Stimulated activated CD4-positive, alpha-beta T cell treated with anti-CD3 and anti-CD28 coated beads, Interleukin-1b, Interleukin-23, amount 100 ng/mL, for 4 hours (primary cell): ENCODE measurements at places on chromosomes 7 and 10.

DNA sequence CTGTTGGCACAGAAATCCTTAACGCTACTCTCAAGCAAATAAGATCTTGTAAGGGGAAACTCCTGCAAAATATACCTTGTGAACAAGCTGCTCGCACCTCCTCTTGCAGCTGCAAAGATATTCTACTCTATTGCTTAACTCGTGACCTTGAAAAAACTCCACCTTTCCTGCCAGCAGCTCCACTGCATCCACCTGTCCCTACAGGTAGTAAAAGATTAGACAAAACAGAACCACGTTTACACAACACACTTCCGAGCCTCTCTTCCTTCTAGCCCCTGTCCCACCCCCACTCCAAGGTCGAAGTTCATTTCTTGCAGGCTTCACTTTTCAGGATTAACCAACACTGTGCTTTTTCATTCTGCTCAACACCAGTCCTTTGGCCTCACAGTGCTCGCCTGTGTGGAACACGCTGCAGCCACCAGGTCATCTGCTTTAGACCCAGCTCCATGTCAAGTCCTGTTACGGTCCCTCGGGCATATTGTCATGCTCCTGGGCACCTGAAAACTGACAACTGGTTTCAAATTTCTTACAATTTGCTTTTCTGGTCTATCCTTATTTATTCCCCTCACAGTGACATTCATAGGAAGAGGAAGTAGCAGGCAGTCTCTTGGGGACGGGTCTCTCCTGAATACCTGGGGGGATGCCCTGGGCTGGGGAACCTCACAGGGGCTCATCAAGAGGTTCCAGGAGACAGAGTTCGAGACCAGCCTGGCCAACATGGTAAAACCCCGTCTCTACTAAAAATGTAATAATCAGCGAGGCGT, 165.8 kb upstream of the KLF14 start:
- no peak for DNase-seq

GRCh38 chr7:150897502-150898474, 45.5 kb downstream of the AOC1 start:
- no peak for DNase-seq

GRCh38 chr7:85191383-85191782, 4.5 kb upstream of the SEMA3D start:
- DNase-seq = no peak

DNA sequence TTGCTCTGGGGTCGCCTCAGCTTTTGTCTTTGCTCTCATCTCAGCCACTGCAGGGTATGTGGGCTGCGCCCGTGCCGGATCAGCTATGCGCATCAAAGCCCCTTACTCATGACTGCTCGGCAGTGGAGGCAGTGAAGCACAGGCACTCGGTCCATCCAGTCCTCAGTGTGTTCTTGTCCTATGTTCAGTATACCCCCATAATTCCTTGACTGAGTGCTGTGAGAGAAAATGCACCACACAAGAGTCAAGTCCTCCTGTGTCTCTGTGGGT, 27.4 kb downstream of the EPDR1 start:
- DNase-seq = no peak

DNA sequence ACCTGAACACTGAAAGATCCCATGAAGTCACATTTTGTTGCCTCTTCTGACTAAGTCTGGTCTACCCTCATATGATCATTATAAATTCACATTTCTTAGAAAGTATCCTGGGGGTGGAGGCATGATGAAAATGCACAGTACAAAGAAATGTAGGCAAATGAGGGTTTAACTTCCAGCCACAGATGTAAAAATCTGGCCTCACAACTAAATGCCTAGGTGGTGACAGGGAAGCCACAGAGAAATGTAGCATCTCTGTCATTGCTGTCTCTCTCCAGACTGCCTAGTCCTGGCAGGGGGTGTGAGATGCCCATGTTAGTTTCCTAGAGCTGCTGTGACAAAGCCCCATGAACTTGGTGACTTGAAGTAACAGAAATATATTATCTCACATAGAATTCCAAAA, 395.9 kb downstream of the SORCS3 start:
- no peak for DNase-seq

DNA sequence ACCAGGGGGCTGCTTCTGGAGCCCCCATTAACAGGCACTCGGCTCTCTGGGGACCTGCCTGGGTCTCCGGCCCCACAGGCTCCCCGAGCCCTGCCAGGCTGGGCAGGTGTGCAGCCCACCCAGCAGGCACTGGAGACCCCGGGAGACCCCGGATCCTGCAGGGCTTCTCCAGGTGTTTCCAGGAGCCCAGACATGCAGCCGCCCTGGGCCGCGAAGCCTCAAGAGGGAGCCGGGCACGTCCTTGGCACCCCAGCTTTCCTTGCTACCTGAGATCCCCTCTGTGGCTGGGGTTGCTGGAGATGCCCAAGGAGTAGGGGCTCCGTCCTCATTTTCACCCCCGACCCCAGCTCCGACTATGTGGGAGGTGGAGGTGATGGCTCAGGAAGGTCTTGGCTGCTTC, 7.7 kb upstream of the AMZ1 start:
- DNase-seq = no peak

GRCh38 chr10:97633921-97634320, 621 bp upstream of the MORN4 start:
- no peak for DNase-seq

DNA sequence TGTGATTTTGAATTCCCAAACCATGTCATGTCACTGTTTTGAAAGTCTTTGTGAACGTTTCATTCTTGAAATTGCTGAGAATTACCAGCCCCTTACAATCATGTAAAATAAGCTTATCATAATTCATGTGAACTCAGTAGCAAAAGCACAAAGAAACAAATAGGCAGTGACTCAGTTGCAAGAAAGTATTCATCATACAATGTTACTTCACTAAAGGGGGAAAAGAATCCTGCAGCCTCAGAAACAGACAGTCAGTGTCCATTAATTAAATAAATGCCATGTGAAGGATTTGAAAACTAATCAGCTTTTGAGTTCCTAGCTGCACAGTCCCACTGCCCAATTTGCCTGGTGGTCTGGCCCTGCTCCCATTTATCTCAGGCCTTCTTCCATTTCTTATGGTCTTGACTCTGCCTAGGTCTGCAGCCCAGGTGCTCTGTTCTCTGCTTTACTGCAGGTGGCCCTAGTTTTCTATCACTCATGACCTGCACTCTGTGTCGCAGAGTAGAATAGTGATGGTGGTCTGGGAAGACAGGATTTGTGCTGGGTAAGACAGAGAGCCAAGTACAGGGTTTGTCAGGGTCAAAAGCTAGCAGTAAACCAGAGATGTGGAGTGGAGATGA, 99.7 kb downstream of the PLCE1 start:
- DNase-seq = no peak

- DNase-seq = no peak
Measured at GRCh38 chr7:80681272-80681885, 42.9 kb downstream of the CD36 start.

DNA sequence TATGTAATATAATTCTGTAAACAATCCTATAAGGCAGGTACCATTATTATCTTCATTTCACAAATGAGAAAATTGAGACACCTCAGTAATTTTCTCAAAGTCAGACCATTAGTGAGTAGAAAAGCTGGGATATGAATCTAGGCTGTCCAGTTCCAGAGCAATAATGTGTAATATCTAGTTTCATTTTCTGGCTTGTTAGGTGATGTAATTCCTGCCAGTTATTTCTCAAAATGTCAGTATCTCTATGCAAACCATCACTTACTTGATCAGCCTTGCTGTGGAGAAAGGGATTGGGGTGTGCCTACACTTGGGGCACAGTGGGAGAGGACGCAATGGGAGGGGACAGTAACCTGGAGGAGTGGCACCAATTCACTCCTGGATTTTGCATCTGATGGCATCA, 157.5 kb downstream of the LYZL1 start:
- DNase-seq = no peak

- no peak for DNase-seq
Measured at GRCh38 chr7:151319189-151319588, 22.4 kb upstream of the NUB1 start.

DNA sequence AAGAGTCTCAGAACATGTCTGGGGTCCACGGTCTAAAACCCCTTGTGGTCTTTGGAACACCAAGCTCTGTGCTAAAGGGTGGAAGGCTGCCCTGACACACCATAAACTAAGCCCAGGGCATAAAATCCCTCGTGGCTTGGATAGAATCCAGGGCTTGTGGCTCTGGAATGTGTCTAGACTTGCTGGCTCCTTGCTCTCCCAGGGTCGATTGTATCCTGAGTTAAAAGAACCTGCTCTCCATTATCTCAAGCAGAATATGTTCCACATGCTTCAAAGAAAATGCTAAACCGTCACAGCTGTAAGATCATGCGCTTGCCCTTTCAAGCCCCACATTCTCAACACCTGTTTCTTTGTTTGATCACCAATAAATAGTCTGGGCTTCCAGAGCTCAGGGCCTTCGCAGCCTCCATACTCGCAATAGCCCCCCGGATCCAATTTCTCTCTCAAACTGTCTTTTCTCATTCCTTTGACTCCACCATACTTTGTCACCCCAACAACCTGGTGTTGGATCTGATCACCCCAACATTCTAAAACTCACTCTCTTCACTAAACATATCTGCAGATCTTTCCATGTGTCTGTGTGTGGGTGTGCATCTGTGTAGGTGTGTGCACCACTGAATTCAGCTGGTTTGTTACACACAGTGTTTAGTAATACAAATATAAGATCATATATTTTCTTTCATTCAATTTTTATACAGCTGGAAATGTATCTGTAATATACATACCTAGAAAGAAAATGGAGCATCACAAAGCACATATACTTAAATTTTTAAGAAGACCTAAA, 238.5 kb downstream of the ZMYND11 start:
- no peak for DNase-seq

DNA sequence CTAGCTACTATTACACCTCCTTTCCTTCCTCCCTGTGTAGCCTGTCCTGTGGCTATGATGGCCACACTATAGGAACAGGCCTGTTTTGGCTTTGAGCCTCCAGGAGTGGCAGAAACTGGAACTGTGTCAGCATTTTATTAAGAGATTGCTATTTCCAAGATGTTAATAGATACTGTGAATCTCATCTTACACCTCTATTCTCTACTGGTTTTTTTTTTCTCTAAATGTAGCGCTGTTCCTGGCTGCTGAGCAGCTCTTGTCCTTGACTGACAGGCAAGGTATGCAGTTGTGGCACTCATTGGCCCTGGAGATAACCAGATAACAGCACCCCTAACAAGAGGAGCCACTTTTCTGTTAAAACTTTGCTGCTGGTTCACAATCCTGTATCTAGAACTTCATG, 119.5 kb downstream of the EXOC4 start:
- DNase-seq = no peak

GRCh38 chr10:60212195-60212594, 177.5 kb downstream of the ANK3 start:
- no peak for DNase-seq

DNA sequence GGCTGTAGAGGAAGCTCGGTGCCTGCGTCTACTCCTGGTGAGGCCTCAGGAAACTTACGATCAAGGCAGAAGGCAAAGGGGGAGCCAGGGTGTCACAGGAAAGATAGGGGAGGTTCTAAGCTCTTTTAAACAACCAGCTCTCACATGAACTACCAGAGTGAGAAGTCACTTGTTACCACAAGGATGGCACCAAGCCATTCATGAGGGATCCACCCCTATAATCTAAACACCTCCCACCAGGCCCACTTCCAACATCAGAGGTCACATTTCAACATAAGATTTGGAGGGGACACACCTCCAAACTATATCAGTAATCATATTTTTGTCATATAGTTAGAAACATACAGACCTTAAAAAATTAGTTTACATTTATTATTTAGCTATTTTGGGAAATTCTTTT, 9.4 kb downstream of the NOC3L start:
- no peak for DNase-seq

DNA sequence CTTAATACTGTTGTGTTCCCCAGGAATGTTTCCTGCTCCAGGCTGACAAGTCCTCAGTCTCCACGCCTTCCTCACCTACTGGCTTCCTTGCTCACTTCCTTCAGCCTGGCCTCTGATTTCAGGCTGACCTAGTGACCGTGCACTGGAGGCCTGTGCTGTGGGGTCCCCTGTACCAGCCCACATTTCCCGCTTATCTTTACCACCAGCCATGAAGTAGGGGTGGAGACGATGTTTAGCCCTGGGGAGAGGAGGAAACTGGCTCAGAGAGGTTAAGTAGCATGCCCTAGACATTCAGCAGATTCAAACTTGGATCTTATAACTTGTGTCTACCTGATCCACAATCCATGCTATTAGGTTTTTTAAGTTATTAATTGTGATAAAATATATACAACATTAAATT, 4.8 kb upstream of the ZNF488 start:
- no peak for DNase-seq

DNA sequence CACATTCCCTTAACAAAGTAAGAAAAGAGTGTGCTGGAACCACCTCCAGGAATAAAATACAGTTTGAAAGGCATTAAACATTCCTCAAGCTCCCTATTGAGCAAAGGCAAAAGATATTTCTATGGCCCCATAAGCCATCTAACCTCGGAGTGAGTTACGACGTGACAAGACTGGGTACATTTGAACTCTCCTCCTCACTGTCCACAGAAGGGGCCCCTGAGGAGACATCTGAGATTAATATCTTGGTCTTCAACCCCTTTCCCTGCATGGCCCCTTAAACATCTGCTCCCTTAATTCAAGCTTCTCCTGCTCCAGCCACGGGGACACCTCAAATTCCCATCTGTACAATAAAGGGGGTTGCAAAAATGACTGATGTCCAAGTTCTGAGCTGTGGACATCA, 526 bp downstream of the GIMAP1 start:
- no peak for DNase-seq

- no peak for DNase-seq
Measured at GRCh38 chr7:50621206-50621605, 56.0 kb upstream of the DDC start.

DNA sequence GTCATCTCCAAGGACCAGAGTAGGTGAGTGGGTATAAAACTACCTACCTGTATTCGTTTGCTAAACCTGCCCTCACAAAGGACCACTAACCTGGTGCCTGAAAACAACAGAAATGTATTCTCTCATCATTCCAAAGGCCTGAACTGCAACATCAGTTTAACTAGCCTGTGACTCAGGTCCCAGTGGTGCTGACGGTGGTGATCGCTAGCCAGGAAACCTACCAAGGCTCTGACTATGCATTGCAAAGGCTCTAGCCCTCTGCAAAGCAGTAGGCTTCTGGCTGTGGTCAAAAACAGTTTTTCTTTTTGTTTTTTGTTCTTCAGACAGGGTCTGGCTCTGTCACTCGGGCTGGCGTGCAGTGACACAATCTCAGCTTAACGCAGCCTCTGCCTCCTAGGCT, 107.5 kb downstream of the NPTX2 start:
- DNase-seq = no peak

DNA sequence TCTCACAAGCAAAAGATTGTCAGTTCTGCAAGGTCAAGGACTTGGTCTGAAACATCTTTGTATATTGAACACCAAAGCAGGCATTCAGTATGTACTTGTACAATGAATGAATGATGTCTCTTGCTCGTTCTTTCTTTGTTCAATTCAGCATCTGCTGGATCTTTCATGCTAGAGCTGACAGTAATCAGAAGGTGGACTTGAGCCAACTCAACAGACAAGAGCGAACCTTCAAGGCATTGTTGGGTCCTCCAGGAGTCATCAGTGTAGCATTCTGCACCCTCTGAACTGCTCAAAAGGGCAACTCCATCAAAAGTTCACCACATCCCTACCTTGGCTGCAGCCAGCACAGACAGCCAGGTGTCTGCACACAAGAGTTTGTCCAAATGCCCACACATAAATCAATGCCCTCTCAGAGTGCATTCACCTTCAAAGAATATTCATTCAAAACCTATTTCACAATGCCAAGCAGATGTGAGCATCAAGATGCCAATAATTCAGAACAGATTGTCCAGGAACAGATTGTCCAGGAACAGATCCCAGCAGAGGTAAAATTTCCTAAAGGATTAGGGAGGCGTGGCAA, 386.7 kb downstream of the CALN1 start:
- DNase-seq = no peak

GRCh38 chr10:43969506-43969905, 320.8 kb upstream of the ZNF32 start:
- no peak for DNase-seq

- DNase-seq = no peak
Measured at GRCh38 chr10:53477313-53477675, 704.7 kb upstream of the MBL2 start.
